Fibroblast of skin of back (primary cell): ENCODE measurements at places on chromosomes 1 and 21.

DNA sequence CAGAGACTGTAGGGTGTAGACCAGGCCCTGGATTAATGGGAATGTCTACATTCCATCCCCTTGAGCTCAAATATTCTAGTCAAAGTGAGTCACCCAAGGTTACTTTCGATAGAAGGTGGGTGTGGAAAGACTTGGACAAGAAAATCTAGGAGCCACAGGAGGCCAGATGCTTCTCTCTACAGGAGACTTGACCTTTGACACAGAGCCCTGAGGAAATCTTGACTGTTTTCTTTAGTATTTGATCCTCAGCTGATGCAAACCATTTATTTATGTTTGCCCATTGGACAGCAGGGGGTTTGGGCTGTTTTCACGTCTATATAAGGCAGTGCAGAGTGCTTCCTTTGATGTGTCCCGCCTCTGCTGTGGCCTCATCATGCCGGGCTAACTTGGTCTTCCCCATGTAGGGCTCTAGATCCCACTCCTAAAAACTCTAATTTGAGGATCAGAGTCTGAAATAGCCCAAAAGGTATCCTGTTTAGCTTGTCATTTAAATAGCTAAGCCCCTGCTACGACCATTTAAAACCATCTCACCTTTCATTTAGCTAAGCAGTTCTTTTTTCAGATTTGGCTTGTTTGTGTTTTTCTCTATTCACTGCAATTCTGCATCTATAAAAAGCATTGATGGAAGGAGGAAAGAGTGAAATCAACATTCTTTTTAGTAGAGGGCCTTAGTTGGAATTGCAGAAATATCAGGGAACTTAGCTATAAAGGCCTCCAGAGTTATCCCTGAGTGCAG lies 15.5 kb upstream of the MAP3K7CL start:
- peak; percentile 90 for DNase-seq

DNA sequence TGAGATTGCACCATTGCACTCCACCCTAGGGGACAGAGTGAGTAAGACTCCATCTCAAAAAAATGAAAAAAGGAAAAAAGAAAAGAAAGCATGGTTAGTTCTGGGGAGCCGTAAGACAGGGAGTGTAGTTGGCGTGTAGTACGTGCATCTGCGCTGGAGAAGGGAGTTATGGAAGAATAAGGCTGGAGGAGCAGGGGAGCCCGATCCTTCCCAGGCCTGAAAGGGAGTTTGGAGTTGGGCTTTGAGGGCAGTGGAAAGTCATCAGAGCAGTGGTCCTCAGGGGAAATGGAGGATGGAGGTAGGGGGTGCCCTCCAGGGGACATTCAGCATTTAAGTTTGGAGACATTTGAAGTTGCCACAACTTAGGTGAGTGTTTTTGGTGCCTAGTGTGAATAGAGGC lies 11.3 kb upstream of the TMEM201 start:
- DNase-seq: no peak

DNA sequence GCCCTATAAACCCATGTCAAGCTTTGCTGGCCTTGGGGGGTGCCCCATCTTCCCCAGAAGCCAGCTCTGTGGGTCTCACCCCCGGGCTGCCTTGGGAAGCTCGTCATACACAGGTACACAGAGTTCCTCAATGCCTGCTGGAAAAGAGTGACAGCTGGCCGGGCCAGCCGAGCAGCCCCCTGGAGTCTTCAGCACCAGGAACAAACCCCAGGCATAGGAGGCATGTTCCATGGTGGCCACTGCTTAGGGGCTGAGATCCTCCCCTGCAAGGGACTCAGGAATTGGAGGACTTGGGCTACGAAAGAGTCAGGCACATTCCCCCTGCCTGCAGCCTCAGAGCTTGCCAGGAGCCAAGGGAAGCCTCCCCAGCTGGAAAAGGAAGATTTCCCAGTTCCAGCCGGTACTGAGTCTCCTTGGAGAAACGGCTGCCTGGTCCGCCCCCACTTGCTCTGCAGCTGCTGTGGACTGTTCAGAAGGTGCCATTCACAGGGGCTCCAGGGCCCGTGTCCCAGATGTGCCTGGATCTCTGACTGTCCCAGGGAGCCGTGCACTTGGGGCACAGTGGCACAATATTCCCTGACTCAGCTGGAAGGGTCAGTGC lies 89.5 kb downstream of the STUM start:
- DNase-seq: no peak

- DNase-seq: no peak
Observed at GRCh38 chr1:56494306-56494705, 85.1 kb downstream of the PLPP3 start.

DNA sequence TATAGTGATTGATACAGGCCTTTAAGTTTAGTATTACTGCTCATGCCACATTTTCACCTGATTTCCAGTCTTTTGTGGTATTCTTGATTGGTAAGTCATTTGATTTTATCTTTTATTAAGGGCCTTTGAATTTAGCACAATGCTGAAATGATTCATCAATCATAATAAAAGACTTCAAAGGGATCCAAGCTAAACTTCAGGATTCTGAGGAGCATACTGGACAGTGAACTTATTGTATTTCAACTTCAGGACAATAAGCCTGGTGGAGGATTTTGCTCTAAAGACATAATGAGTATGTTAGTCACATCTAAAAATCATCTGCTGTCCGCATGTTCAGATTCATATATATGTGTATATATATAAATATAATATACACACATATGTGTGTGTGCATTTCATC lies 233.3 kb downstream of the SETD4 start:
- no peak for DNase-seq

DNA sequence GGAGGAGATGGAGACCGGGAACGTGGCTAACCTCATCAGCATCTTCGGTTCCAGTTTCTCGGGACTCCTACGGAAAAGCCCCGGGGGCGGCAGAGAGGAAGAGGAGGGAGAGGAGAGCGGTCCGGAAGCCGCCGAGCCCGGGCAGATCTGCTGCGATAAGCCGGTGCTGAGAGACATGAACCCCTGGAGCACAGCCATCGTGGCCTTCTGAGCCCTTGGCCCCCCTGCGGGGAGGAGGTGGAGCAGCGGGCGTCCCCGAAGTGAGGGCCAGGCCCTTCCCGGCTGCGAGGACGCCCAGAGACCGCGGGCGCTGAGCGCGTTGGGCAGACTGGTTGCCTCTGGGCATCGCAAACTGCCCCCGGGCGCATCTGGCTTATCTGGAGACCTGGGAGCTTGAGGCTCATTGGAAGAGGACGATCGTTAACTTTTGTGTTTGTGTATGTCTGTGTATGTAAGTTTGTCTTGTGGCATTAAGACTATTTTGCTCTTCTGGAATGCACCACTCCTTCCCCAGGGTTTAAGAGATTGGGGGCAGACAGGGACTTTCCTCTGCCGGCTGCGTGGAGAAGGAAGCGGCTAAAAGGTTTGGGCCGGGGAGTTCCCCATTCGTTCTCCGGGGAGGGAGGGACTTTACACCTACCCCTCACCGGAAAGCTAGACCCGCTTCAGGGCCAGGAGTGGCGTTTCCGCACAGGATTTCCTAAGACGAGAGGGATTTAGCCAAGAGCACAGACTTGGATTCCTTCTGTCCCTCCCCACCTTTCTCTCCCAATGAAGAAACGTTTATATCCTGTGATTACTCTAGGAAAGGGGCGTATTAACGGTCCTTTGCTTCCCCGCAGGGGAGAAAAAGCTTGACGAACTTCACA lies 1.4 kb downstream of the IER5 start:
- peak; percentile 62 for DNase-seq

GRCh38 chr21:15191342-15191741 lies 126.5 kb upstream of the NRIP1 start:
- DNase-seq: no peak

- DNase-seq: no peak
Observed at GRCh38 chr1:156055281-156056048, 883 bp downstream of the LAMTOR2 start.

- DNase-seq: no peak
Observed at GRCh38 chr1:50108497-50109059, at the start of gene ELAVL4. ELAVL4 (plus strand) TSS chr1:50108920; CDS start chr1:50109190, 270 bp downstream.

DNA sequence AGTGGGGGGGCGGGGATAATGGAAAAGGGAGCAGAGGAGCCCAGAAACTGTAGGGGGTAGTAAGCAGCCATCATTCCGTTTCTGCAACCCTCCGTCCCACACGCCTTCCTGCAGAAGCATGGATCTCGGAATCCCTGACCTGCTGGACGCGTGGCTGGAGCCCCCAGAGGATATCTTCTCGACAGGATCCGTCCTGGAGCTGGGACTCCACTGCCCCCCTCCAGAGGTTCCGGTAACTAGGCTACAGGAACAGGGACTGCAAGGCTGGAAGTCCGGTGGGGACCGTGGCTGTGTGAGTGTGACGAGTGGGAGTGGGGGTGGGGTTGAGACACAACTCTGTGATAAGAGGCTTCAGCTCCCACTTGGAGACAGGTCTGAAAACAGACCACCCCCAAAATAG lies 706 bp downstream of the CREB3L4 start:
- no peak for DNase-seq

- no peak for DNase-seq
Observed at GRCh38 chr1:927234-927633, 3.5 kb downstream of the SAMD11 start.

GRCh38 chr1:4055294-4055967 lies 155.4 kb upstream of the C1orf174 start:
- DNase-seq: no peak

DNA sequence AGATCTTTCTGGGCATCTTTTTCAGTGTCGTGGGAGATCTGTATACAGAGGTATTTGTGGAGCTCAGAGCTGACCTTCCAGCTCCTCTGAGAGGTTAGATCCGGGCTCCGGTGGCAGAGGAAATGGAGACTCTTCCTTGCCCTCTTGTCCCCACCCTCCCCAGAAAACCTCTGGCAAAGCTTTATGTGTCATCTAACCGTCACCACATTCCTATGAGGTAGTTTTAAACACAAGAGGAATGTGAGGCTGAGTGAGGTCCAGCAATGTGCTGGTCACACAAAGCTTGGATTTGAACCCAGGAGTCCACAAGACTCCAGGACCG lies 1.2 kb downstream of the CD160 start:
- peak; percentile 94 for DNase-seq

DNA sequence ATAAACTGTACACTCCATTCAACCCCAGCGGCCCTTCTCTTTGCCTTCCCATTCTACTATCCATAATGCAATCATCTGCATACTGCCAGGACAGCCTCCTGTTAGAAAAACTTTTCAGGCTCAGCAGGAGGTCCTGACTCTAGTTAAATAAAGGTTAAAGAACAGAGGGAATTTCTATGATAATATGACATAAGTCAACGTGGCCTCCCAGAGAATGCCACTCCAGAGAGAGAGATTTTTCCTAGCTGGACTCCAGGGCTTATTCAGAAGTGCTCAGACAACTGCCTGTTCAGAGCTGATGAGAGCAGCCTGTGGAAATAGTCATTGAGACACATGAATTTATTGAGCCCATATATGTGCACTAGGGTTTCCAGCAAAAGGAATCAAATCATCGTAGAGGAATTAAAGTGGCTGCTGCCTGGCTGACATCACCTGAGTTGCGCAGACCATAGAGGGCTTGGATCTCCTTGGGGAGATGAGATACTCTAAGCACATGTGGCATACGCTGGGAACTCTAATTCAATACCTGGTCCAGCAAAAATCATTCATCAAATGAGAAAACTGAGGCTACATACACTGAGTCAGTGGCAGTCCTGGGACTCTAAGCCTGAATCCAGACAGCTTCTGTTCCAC lies 736.2 kb downstream of the PTPRU start:
- DNase-seq: no peak

DNA sequence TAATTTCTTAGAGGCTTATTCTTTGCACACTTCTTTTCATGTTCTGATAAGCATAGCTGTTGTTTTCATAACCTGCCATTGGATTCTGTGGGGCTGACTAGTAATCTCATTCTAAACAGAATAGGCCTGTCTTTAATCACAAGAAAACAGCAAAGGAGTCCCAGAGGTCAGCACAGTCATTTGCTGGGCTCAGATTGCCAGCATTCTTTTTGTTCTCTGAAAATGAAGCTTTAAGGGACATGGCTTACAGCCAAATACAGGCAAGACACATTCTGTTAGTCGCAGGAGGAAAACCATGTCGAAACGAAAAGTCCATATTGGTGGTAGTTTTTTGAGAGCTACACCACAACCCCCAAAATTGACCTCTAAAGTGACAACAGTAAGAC lies 75.0 kb downstream of the MRPS6 start:
- peak; percentile 37 for DNase-seq

DNA sequence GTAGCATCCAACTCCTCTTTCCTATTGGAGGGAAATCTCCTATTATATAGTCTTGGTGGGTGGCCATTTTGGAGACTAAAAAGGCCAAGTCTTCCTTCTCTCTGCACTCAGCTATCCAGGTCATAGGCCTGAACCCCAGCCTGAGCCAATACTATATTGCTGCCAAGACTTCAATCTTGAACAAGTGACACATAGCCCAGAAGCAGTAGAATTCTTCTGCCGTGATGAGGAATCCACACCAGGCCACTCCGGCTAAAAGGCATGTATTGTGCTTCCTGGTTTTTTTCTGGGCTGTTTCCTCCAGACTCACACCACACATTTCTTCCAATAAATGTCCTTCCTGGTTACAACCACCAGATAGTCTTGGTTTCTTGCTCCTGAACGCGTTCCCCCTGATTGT lies 43.0 kb downstream of the ATF3 start:
- DNase-seq: peak; percentile 56

DNA sequence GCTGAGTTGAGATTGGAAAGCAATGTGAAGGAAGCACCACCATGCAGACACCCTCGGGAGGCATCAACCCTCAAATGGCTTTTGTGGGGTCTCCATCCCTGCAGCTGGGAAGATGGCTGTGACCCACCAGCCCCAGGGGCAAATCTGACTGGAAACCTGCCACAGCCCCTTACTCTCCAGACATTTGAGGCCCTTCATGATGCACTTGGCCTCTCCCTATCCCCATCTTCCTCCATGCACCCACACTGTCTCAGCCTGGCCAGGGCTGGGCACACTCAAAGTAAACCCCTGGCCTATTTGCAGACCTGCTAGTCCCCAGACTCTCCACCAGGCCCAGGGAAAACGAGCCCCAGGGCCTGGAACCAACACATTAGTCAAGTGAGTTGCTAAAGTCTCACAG lies 205.2 kb downstream of the MATN1 start:
- no peak for DNase-seq

DNA sequence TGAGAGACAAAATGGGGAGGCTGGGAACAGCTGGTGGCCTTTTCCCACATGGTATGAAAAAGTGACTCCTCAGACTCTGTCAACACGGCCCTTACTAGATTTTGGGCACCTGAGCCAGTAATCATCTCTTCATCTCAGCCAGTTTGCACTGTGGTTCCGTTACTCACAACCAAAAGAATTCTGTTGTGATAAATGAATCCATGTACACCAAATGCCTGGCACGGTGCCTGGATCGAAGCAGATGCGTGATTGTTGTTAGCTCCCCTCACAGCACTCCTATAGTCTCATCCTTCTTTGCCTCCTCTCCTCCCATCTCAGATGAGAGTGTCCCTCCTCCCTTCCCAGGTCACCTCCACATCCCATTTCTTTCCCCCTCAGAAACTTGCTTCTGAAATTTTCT lies 57.9 kb upstream of the GJB5 start:
- no peak for DNase-seq

GRCh38 chr1:196148367-196148970 lies 459.8 kb downstream of the KCNT2 start:
- peak; percentile 49 for DNase-seq

GRCh38 chr1:40592107-40592803 lies 60.8 kb downstream of the ZNF684 start:
- peak; percentile 15 for DNase-seq

GRCh38 chr1:243507672-243508302 lies 251.9 kb downstream of the SDCCAG8 start:
- DNase-seq: no peak
